ENCODE measurements at places on chromosomes 1 and 21.

- DNase-seq, result no peak
These were observed 34.6 kb downstream of the MAPKAPK2 start for GRCh38 chr1:206719169-206719839.

DNA sequence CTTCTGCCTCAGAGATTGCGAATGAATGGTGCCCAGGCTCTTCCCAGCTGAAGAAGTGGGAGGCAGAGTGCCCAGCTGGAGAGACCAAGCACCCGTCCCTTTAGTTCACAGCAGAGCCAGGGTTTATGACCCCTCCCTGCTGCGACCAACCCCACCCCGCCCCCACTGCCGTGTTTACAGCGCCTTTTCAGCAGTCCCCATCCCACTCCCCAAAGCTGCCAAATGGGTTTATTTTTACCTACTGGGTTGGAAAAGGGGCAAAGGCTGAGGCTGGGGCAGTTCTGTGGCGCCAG lies 23.6 kb downstream of the DYRK3 start:
- no peak for DNase-seq

DNA sequence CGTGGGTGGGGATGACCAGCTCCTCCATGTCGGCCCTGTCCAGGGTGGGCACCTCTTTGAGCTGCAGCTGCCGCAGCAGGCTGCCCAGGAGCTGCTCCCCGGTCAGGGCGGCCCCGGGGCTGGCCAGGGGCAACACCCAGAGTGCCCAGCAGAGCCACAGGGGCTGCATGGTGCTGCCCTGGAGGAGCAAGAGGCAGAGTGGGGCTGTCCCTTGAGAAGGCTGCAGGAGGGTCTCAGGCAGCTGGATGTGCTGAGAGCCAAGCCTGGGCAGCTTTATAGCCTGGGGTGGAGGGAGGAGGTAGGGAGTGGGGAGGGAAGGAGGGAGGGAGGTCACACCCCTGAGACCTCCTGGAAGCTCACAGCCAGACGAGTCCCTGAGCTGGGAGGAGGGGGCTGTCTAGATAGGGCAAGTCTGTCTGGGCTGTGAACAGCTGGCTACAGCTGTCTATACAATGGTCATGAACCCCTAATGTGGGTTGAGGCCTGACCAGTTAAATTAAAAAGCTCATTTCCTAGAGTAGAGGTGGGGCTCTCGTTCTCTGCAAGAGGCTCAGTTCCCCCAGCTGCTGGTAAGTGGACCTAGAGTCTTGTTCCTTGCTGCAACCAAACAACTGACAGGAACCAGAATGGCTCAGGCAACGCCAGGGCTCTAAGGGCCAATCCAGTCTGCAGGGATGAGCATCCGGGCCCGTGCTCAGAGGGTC lies at the start of gene LEFTY1:
TSS of gene LEFTY1 (minus strand) at position 249 of the 704 bp plus-strand sequence. CDS start at position 169, 80 bp downstream.
- DNase-seq, result no peak

DNA sequence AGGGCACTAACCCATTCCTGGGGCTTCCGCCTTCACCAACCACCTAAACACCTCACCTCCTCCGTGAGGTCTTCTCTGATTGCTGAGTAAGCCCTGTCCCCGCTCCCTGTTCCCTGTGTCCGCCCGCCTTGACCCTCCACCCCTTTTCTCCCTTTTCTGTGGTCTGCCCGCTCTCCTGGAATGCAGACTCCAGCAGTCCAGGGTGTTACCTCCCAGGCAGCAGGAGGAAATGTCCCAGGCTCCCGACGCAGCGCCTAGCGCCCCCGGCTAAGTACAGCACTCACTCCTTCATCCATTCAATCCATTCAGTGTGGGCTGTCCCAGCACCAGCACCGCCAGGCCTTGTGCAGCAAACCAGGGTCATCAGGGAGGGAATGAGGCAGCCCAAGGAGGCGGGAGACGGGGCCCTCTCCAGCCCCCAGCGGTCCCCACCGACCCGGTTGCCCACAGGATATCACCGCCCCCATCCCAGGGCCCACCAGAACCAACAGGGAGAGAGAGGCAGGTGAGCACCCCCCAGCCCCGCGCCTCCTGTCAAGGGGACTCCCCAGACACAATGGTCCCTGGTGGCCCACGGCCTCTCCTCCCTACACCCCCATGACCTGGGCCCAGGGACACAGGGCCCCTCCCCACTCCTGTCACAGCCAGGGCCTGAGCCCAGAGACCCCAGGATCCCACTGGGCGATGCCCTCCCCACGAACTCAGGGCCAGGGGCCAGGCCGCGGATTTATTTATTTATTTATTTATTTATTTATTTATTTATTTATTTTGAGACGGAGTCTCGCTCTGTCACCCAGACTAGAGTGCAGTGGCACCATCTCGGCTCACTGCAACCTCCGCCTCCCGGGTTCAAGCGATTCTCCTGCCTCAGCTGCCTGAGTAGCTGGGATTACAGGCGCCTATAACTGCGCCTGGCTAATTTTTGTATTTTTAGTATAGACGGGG lies 10.2 kb downstream of the TNFRSF14 start:
- DNase-seq, result no peak

DNA sequence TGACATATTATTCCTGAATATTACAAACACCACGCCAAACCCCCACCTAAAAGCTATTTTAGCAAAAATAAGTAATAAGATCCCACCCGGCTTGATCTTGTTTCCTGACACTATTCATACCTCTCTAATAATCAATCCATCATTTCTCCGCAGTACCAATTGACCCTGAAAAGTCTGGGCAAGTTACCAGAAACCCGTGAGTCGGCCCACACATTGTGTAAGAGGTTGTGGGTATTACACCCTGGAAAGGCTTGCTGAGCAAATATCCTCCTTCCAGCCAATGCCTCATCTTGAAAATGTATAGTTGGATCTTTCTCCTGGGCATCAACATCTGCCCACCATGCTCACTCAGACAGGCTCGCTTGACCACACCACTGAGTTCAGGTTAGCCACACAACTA lies 451.0 kb downstream of the TTLL7 start:
- no peak for DNase-seq

DNA sequence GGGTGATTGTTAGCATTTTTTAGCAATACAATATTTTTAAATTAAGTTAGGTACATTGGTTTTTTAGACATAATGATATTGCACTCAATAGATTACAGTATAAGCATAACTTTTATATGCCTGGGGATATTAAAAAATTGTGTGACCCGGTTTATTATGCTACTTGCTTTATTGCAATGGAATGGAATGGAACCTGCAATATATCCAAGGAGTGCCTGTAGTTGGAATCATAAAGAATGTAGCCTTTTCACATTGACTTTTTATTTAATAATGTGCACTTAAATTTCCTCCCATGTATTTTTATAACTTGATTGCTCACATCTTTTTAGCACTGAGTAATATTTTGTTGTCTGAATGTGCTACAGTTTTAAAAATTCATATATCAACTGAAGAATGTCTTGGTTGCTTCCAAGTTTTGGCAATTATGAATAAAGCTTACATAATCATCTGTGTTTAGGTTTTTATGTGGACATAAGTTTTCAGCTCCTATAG lies 49.2 kb downstream of the CAMSAP2 start:
- no peak for DNase-seq

DNA sequence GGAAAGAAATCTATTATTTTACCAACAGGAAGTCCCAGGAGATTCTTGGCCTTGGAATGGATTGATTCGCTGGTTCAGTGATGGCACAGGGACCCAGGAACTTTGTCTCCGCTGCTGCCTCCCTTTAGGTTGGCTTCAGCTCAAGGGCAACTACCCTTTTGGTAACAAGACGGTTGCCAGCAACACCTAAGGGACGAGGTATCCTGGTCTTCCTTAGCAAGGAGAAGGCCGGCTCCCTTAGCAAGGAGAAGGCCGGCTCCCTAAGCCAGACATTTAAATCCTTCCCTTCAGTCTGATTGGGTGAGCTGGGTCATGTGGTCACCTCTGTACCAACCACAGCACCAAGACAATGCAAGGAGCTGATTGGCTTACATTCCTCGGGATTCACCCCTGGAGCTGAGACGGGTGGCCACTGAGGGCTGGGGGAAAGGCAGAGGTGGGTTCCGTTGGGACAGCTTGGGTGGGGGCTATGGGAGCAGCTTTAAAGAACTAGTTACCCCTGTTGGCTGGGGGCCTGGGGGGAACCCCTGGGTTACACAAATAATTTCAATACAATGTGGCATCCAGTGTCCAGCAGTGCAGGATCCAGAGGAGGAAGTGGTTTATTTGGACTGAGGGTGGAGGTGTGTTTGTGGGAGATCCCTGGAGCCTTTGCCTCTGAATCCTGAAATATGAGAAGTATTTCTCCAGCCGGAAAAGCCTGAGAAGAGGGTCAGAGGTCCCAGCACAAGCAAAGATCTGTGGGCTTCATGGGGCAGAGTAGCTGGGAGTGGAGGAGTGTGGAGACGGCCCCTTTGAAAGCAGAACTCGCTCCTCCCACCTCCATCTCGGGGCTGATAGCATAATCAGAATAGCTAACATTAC lies 20.7 kb upstream of the CLIC4 start:
- no peak for DNase-seq

DNA sequence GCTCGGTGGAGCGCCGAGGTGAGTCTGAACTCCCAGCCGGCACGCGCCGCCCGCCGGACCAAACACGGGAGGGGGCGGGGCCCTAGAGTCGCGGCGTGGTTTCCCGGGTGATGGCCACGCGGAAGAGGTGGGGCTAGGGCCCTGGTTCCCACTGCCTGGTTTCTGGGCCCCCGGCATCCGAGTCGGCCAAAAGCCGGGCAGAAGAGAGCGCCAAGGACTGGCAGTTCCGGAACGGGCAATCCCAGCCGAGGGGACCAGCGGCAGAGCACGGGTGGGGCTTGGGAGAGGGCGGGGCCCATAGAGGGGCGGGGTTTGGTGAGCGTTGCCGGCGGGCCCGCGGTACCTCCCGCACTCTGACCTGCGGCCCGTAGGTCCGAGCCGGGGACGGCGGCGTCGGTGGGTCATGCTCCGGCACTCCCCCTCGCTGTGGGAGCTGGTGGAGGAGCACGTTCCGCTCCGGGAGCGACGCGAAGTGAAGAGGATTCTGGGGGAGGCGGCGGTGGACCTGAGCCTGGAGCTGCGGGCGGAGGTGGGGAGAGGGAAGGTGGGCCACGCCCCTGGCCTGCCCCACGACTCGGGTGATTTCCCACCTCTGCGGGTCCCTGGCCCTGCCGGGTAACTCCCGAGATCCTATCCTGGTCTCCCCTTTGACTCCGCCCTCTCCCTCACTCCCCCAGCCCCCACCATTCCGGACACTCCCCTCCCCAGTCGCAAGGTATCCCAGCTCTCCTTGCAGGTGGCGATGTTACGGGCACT lies at the start of gene CCDC24:
TSS of gene CCDC24 (plus strand) at position 124 of the 756 bp plus-strand sequence. CDS start at position 404, 280 bp downstream.
- peak; percentile 94 for DNase-seq

- no peak for DNase-seq
These were observed 228.5 kb downstream of the USH2A start for GRCh38 chr1:216194721-216195120.

- DNase-seq, result no peak
These were observed 17.0 kb upstream of the ITLN2 start for GRCh38 chr1:160971618-160972056.
